ENCODE measurements at places on chromosomes 5 and 9.
A peak's percentile ranks its signal among the peaks of the same experiment; 100 is the strongest.

DNA sequence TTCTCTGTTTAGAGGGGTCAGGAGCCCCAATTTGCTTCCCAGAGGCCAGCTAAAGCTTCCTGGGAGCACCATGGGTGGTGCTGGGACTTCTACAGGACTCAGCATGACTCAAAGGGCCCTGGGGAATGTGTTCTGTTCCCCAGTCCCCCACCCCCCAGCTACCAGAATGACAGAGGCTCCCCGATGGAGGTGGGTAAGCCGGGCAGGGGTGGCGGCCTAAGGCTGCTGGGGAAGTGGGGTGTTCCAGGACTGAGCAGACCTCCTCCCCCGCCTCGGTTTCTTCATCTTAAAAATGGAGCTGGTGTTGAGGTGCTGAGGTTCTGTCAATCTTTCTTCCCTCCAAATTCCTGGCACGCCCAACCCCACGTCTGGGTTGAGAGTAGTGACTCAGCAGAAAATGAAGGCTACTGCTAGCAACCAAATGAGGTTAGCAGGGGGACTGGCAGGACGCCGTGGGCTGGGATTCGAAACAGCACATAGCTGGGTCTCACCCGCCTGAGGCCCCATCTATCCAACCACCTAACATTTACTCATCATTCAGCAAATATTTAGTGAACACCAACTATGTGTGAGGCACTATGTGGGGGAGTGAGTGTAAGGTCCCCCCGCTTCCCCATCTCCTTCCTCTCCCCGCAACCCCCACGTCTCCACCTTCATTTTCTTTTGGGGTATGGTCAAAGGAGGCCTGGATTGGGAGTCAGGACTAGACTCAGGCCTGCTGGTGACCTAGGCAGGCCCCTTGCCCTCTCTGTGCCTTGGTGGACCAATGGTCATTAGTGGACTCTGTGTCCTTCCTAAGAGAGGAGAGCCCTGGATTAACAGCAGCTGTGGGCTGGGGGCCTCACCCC is 50.2 kb downstream of the C9orf50 start:
- ATAC-seq = peak; percentile 47

DNA sequence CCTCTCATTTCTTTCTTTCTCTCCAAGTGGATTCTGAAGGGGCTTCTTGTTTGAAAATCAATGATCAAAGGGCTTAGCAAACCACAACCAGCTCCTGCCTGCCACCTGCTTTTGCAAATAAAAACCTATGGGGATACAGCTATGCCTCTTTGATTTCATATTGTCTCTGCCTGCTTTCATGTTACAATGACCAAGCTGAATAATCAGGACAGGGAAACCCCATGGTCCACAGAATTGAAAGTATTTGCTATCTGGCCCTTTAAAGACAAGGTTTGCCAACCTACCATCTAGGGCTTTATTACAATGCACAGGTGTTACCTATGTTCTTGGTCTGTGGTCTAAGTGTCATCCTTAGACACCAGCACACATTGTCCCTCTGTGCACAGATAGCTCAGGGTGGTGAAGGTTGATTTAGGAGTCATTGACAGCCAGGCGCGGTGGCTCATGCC is 28.8 kb upstream of the PLIN2 start:
- no peak for ATAC-seq

DNA sequence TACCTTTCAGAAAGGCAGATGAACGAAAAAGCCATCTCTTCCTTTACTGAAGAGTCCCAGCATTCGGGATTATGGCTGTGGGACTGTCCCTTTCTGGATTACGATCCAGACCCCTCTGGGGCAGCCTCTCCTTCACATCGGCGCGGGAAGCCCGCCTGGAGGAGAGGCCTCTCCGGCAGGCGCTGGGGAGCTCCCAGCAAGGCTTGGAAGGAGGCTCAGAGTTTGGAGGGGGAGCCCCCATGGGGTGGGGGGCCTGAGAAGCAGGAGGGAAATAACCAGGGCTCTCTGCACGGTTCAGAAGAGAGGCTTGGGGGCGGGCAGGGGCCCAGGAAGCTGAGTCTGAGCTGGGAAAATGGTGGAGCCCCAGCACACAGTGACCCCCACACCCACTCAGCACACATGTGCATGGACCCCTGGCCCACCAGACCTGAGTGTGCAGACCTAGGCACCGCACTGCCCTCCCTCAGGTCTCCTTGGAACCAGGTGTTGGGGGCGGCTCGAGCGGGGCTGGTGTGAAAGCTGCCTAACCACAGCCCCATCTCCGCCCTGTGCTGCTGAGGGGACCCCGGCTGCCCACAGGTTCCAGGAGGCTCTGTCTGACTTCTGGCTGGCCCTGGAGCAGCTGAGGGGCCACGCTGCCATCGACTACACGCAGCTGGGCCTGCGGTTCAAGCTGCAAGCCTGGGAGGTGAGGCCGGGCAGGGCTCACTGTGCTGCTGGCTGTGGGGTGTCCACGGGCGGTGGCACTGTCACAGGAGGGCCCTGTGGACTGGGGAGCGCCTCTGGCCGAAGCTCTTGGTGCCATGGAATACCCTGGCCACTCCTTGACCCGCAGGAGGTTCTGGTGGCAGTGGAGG is 4.5 kb downstream of the NOXA1 start:
- no peak for ATAC-seq

DNA sequence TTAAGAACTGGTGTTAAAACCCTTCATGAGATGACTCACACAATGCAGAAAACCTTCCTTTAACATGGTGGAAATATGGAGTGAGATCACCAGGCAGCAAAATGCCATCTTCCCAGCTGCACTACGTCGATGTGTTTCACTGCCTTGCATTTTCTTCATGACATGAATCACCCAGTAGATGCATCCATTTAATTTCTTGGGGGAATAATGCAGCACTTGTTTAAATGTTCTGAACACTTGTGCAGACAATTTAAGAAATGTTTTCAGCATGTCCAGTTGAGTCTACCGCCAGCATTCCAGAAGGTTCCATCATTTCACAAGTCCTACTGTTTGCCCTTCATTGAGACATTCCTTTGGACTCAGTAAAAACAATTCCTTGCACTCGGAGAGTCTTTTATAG is 81.6 kb downstream of the ADAMTS16 start:
- ATAC-seq = no peak

DNA sequence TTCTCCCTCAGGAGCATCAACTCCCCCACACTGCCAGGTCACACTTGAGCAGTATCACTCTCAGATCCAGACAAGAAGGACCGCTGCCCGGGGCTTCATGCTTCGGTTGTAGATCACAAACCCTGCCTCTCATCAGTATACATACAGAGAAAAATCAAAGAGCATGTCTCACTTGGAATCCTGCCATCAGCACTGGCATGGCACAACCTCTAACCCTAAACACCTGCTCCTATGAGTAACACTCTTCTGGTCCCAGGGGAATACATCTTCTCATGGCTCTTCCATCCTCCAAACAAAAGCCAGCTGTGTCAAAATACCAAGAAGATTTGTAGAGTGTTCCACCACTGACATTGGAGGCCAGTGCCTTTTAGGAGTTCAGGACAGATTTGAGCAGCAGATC is 84.8 kb upstream of the MIER3 start:
- no peak for ATAC-seq

GRCh38 chr5:132075719-132076077 is 2.1 kb downstream of the CSF2 start:
- no peak for ATAC-seq

DNA sequence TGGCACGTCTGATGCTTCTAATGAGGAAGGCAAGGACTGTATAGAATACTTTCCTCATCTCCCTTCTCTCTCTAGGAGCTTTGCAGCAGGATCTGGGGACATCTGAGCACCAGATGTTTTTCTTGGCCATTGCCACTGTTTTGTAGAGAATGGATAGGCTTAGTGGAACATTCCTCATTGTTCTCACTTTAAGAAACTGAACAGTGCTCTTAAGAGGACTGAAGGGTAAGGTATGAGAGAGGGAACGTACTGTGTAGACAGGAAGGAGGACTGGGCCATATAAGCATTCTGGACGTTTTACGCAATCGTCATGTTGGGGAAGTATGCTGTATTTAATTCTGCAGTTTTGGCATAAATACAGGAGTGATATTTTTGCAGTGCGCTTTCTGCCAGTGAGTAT is 70.6 kb downstream of the SMARCA2 start:
- ATAC-seq = peak; percentile 59

GRCh38 chr5:77568082-77568481 is 70.4 kb downstream of the OTP start:
- ATAC-seq = no peak

GRCh38 chr9:117444501-117444900 is 29.6 kb upstream of the ASTN2 start:
- no peak for ATAC-seq

- no peak for ATAC-seq
Measured at GRCh38 chr5:59548807-59549357, 344.6 kb downstream of the PDE4D start.

DNA sequence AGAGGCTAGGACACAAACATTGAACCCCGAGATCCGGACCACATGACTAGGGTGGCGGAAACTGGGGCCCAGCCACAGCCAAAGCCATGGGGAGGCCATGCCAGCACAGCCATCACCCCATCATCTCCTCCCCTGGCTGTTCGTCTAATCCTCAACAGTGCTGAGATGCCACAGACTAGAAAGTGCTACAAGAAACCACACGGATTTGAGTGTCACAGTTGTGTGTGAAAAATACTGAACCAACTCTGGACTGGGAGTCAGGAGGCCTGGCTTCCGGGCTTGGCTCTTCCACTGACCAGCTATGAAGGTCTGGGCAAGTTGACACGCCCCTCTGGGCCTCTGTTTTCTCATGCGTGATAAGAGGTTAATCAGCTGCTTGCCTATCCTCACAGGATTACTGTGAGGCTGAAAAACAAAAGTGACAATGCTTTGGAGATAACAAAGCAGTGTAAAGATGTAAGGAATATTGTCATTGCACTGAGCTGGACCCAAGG is 38.8 kb upstream of the SHB start:
- no peak for ATAC-seq

- ATAC-seq = no peak
Measured at GRCh38 chr9:93061791-93062763, 3.6 kb downstream of the SUSD3 start.

- no peak for ATAC-seq
Measured at GRCh38 chr5:93748875-93749397, 7.5 kb upstream of the POU5F2 start.

DNA sequence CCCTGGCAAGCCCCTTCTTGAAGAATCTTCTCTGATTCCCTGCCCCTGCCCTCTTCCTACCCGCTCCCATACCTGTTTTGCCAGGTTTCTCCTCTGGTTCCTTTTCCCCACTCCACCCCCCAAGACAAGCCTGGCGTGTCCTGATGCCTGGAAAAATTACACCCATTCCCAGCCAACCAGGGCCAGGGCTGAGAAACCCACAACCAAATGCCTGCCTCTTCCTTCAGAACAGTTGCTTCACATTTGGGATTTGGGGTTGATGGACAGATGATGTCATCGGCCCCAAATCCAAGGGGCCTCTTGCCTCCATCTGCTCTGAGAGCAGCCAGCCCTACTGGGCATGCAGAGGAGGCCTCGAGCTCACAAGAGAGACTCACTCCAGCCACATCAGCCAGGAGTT is 8.8 kb upstream of the NEK6 start:
- ATAC-seq = no peak

DNA sequence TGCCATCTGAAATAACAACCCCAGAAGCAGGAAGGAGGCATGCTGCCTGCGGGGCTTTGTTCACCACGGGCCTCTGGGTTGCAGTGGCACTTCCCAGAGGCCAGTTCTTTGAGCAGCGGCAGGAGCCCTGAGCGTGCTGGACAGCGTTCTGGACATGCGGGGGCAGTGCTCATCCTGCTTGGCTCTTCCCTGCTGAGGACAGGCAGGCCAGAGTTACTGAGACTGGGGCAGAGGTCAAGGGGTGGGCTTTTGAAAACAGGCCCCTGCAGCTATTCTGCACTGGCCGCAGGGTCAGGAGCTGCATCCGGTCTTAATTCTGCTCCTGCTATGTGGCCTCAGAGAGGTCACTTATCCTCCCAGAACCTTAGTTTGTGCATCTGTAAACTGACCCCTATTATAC is 258.6 kb downstream of the FSTL4 start:
- ATAC-seq = no peak
